Mesothelial cell of epicardium (in vitro differentiated cells): ENCODE measurements at places on chromosomes 12 and 14. TPM values are rescaled to one million over a fixed set of nuclear protein-coding genes. Genes with fewer than 3 reads are reported as not detected.

DNA sequence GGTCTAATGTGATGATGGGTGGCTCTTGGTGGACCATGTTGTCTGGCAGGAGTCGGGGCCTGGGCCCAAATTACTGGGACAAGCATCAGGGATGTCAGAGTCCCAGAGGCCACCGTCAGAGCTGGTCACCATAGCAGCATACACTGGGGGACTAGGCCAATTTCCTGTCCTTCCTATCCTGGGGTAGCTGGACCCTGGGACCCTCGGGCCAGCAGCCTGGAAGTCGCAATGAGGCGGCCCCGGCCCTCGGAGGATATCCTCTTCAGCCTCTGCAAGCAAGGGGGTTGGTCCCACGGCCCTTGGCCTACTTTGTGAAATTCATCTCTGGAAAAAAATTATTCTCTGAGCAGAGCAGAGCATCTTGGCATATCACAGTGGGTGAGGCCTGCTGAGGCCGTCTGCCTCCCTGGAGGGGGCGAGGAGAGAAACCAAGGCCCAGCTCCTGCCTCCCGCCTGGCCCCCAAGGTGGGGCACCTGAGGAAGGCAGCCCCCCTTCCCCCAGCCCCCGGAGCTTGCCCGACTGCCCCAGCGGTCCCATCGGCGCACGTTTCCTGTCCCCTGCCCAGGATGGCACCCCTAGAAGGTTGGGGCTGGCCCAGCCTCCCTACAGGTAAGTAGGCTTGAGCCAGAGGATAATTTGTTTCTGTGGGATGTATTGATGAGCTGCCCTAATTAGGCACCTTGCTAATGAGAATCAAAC is 135.0 kb upstream of the MYL2 start:
- H3K27me3 ChIP-seq, result no peaks in the 10 kb centered on the region
- no peak for DNase-seq
- no peaks in the 10 kb centered on the region for H3K36me3 ChIP-seq

Gene CARMIL3
- 1.1 to 1.6 TPM (median 1.4 TPM) in 3 replicates for total RNA-seq

Gene FOXM1
- total RNA-seq, result 22.6 to 25.4 TPM (median 24.9 TPM) in 3 replicates

DNA sequence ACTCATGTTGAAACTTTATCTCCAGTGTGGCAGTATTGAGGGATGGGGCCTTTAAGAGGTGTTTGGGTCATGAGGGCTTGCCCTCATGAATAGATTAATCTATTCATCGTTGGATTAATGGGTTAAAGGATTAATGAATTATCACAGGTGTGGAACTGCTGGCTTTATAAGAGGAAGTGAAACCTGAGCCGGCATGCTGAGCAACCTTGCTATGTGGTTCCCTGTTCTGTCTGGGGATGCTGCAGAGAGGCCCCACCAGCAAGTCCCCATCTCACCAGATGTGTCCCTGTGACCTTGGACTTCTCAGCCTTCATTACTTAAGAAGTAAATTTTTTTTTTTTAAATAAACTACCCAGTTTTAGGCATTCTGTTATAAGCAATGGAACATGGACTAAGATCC is 109.6 kb downstream of the DYRK2 start:
- no peak overlapping the region for H3K4me3 ChIP-seq
- H3K27me3 ChIP-seq, result no peaks in the 10 kb centered on the region
- DNase-seq, result no peak
- no peak overlapping the region for H3K27ac ChIP-seq
- no peaks in the 10 kb centered on the region for H3K36me3 ChIP-seq

Gene IL23A
- 0.51 to 0.76 TPM (median 0.72 TPM) in 3 replicates for total RNA-seq

- peaks cover 7% of the 10 kb centered on the region for H3K36me3 ChIP-seq
- H3K27ac ChIP-seq, result no peak overlapping the region
- no peak for DNase-seq
- H3K4me1 ChIP-seq, result no peaks in the 10 kb centered on the region
Observed at GRCh38 chr14:71331403-71331802, 424.1 kb downstream of the PCNX1 start.

Gene SERPINA5
- 0.16 to 0.44 TPM (median 0.29 TPM) in 3 replicates for total RNA-seq

GRCh38 chr14:63770187-63770807 is 42.4 kb upstream of the SGPP1 start:
- H3K27me3 ChIP-seq, result no peaks in the 10 kb centered on the region
- H3K36me3 ChIP-seq, result no peaks in the 10 kb centered on the region
- no peak for DNase-seq
- H3K4me3 ChIP-seq, result no peak overlapping the region
- H3K27ac ChIP-seq, result no peak overlapping the region

- no peaks in the 10 kb centered on the region for H3K27me3 ChIP-seq
- no peak overlapping the region for H3K4me3 ChIP-seq
- peaks cover 38% of the 10 kb centered on the region for H3K4me1 ChIP-seq
- peak overlapping the region; percentile 31 for H3K27ac ChIP-seq
Observed at GRCh38 chr14:29820785-29821184, 106.9 kb downstream of the PRKD1 start.

DNA sequence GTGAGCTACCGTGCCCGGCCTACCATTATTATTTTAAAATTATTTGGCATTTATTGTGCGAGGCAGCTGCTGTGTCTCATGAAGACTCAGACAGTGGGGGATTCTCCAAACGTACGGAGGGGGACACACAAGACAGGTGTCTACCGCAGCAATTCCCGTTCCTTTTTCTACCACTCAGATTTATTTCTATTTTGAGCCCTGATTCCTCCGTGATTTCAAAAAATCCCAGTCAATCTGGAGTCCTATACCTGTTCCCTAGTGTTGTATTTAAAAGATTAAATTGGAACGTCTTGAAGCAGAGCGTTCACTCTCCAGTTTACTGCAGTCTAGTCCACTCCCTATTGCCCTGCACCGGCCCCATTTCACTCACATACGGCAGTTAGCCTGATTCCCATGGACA is 97.9 kb downstream of the AACS start:
- H3K27me3 ChIP-seq, result peaks cover 11% of the 10 kb centered on the region
- no peak overlapping the region for H3K4me3 ChIP-seq
- no peaks in the 10 kb centered on the region for H3K36me3 ChIP-seq
- no peak overlapping the region for H3K27ac ChIP-seq
- H3K4me1 ChIP-seq, result no peaks in the 10 kb centered on the region

Gene PMCH
- total RNA-seq, result not detected in 3 replicates

- peaks cover 6% of the 10 kb centered on the region for H3K36me3 ChIP-seq
- no peaks in the 10 kb centered on the region for H3K27me3 ChIP-seq
- no peak for DNase-seq
- no peak overlapping the region for H3K27ac ChIP-seq
- no peaks in the 10 kb centered on the region for H3K4me1 ChIP-seq
- no peak overlapping the region for H3K4me3 ChIP-seq
Observed at GRCh38 chr14:105738638-105739037, 212.3 kb downstream of the TMEM121 start.

DNA sequence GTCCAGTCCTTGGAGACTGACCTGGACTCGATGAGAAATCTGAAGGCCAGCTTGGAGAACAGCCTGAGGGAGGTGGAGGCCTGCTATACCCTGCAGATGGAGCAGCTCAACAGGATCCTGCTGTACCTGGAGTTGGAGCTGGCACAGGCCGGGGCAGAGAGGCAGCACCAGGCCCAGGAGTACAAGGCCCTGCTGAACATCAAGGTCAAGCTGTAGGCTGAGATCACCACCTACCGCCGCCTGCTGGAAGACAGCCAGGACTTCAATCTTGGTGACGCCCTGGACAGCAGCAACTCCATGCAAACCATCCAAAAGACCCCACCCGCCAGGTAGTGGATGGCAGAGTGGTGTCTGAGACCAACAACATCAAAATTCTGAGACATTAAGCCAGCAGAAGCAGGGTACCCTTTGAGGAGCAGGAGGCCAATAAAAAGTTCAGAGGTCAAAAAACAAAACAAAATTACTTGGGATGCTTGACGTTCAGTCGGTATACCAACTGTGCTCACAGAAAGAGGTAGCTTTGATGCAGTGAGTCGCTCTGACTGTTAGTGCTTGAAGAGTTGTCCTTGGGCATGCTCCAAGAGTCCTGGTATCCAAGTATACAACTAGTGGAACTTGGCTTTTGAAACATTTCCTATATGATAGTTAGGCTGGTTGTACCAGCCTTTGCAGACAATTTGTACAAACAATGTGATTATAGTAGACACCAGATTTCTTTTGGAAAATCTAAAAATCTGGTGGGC is 4.8 kb downstream of the MED6 start:
- no peak overlapping the region for H3K27ac ChIP-seq
- H3K36me3 ChIP-seq, result peaks cover 19% of the 10 kb centered on the region
- no peaks in the 10 kb centered on the region for H3K27me3 ChIP-seq
- H3K4me3 ChIP-seq, result no peak overlapping the region
- peaks cover 18% of the 10 kb centered on the region for H3K4me1 ChIP-seq
- DNase-seq, result no peak

Gene SSPN
- 19.4 to 26.8 TPM (median 23.1 TPM) in 3 replicates for total RNA-seq

GRCh38 chr12:96658075-96658474 is 168.7 kb downstream of the CFAP54 start:
- H3K27ac ChIP-seq, result no peak overlapping the region
- peaks cover 20% of the 10 kb centered on the region for H3K27me3 ChIP-seq
- no peaks in the 10 kb centered on the region for H3K4me1 ChIP-seq
- DNase-seq, result no peak

DNA sequence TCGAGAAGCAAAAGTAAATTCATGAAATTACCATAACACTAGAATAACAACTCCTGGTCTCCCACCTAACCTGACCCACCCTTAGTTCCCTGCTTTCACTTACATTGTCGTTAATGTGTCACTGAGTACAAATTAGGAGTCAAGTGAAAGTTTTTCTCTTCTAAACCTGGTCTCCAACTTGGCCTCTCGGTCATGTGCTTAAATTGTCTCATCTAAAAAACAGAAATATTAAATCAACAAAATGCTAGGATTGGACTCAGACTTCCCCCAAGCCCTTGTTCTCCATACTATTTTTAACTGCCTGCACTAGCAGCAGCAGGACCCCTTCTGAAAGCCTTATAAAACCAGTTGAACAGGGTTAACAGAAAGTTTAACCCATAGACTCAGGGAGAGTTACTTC is 1.8 kb upstream of the BTG1 start:
- peak overlapping the region; percentile 98 for H3K27ac ChIP-seq
- no peak for DNase-seq
- peaks cover 12% of the 10 kb centered on the region for H3K36me3 ChIP-seq
- H3K4me3 ChIP-seq, result peak overlapping the region; percentile 99
- H3K27me3 ChIP-seq, result no peaks in the 10 kb centered on the region

- no peaks in the 10 kb centered on the region for H3K4me1 ChIP-seq
- no peak for DNase-seq
- H3K4me3 ChIP-seq, result no peak overlapping the region
- H3K27ac ChIP-seq, result no peak overlapping the region
Observed at GRCh38 chr14:20503898-20504297, 1.4 kb upstream of the RNASE10 start.

DNA sequence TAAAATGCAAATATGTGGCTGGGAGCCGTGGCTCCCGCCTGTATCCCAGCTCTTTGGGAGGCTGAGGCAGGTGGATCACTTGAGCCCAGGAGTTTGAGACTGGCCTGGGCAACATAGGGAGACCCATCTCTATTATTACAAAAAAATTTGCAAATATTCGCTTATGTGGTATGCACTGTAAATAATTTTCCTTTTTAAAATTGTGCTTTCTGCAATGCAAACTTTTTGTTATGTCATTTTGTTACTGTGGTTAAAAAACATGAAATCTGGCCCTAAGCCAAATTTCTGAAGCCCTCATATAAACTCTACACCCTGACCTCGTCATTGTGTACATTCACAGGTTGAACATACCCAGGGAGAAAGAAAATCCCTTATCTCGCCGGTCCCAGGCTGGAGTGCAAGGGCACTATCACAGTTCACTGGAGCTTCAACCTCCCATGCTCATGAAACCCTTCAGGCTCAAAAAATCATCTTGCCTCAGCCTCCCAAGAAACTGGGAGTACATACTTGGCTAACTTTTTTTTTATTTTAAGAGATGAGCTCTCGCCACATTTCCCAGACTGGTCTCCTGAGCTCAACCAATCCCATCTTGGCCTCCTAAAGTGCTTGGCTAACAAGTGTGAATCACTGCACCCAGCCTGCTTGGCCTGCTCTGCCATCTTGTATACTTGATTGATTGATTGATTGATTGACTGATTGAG is 24.7 kb downstream of the TRAPPC6B start:
- peaks cover 36% of the 10 kb centered on the region for H3K36me3 ChIP-seq
- no peak overlapping the region for H3K27ac ChIP-seq
- no peak for DNase-seq

Gene ITPK1
- total RNA-seq, result 23.2 to 30.5 TPM (median 27.5 TPM) in 3 replicates

DNA sequence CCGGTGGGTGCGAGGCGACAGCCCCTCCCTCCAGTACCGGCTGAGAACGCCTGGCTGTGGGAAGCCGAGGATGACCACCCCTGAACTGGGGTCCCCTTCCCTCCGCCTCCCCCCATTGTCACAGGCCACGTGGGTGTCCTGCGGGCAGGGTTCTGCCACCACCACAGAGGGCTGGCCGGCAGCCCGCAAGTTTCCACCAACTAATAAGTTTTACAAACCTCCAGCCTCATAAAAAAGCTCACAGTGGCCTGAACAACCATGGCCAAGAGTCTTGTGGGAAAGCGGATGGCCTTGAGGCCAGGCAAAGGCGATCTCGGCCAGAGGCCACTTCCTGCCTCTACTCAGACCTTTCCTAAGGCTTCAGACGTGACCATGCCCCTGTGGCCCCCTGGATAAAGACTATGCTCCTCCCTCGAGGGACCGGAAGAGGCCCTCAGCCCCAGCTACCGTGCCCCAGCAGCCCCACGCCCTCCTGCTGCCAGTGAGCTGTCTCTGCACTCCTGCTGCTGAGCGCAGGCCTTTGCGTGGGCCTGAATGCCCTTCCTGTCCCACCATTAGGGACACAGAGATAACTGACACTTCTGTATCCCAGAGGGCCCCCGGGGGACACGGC is 46.1 kb upstream of the DLK1 start:
- no peaks in the 10 kb centered on the region for H3K27me3 ChIP-seq
- H3K27ac ChIP-seq, result peak overlapping the region; percentile 88
- H3K4me3 ChIP-seq, result no peak overlapping the region
- no peak for DNase-seq
- no peaks in the 10 kb centered on the region for H3K36me3 ChIP-seq

Gene MYO1A
- total RNA-seq, result 0.22 to 0.59 TPM (median 0.27 TPM) in 3 replicates

GRCh38 chr12:76921891-76922664 is 43.3 kb upstream of the CSRP2 start:
- H3K27me3 ChIP-seq, result no peaks in the 10 kb centered on the region
- DNase-seq, result no peak
- peaks cover 6% of the 10 kb centered on the region for H3K4me1 ChIP-seq
- H3K4me3 ChIP-seq, result no peak overlapping the region
- H3K36me3 ChIP-seq, result no peaks in the 10 kb centered on the region

DNA sequence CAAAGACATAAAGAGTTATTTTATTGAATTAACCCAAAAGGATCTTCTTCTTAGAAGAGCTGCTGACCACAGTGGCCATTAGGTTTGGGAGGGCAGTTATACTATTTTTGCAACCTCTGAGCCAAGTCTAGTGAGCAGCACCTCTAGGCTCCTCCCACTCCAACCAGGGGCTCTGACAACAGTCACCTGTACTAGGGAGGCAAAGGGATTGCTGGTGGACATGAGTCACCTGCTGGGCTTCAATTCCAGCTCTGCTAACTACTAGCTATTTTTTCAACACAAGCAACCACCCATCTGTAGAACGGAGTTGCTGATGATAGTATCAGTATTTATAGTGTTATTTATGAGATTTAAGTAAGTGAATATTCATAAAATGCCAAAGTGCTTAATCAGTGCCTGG is 166.0 kb downstream of the KLHL28 start:
- peaks cover 2% of the 10 kb centered on the region for H3K36me3 ChIP-seq
- no peaks in the 10 kb centered on the region for H3K27me3 ChIP-seq
- H3K4me3 ChIP-seq, result no peak overlapping the region
- no peak for DNase-seq
- no peaks in the 10 kb centered on the region for H3K4me1 ChIP-seq
